ENCODE measurements at places on chromosomes 5 and 9.

- no peak for DNase-seq
Observed at GRCh38 chr9:128521956-128522355, 17.4 kb downstream of the GLE1 start.

DNA sequence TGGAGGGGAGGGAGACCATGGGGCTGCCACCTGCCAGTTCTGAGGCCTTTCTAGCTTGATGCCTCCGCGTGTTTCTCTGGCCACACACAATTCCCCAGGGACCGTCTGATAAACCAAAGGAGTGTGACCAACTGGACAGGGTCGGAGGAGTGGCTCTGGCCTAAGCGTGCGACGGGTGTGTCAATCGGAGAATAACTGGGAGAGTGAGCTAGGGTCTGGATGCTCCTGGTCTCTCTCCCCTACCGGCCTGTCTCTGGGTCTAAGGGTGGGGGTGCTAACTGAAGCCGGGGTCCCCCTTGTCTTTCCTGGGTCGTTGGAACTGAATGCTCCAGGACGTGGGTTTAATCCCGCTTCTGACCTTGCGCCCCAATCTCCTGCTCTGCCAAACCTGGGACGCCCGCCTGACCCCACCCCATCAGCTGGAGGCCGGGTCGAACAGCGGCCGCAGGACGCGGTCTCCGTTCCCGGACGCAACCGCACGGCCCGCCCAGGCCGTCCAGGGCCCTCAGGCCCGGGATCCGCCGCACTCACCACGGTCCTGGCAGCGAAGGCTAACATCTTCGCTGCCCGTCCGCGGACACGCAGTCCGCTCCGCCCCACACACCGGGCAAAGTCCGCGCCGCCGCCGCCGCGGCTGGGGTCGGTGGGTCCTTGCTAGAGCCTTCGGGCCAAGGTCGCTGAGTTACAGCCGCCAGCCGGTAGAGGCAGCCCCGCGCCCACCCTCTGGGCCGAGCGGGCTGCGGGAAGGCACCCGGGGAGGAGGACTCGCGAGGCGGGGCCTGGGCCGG is 447 bp downstream of the CRAT start:
- DNase-seq = peak; percentile 30

- no peak for DNase-seq
Observed at GRCh38 chr5:96121364-96121763, 159.7 kb upstream of the ELL2 start.

DNA sequence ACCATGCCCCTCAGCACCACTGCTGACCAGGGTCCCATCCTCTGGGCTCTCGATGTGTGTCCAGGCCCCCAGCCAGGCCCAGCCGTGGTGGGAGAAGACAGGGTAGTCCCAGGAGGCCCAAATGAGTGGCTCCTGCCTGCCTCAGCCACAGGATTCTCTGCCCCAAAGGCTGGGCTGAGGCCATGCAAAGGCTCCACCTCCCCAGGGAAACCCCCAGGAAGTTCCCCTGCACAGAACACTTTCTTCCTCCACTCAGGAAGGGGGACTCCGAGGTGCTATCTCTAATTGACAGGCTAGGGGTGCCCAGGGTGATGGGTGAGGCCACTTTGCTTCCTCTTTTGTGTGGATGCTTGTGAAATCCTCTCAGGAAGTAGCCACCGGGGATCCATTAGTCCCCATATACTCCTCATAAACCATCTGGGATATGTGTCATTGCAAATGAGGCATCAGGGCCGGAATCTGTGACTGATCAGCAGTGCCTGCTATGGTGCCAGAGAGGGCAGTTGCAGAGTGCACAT is 23.1 kb upstream of the TDRD7 start:
- no peak for DNase-seq

DNA sequence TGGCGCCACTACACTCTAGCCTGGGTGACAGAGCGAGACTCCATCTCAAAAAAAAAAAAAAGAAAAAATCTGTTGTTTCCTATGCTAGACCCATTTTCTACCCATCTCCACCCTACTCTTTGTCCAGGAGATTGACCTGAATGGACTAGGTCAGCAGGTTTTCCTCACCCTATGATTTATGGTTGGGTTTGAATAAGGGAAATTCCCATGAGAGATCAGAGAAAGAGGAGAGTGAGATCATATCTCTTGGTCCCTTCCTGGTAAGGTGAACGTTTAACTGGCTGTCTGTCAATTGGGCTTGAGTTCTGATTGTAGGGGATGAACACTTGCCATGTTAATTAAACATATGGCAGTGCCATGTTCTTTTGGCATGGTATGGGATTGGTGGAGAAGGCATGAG is 387.4 kb downstream of the MAN2A1 start:
- no peak for DNase-seq

DNA sequence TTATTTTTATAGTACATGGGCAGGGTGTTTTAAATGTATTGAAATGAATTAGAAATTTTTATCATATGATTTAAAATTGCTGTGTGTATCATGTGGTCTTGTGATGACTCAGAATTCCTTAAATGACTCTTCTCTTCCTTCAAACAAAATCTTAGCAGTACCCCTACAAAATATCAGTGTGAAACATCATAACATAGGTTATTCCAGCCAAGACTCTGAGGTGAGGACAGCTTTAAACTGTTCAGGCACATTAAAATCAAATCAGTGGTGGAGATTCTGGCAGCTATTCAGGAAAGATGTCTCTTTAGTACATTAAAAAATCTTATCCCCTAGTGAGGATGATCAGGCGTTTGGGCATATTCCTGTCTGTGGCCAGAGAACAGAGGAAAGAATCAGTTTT is 174.0 kb downstream of the MAN2A1 start:
- DNase-seq = no peak

DNA sequence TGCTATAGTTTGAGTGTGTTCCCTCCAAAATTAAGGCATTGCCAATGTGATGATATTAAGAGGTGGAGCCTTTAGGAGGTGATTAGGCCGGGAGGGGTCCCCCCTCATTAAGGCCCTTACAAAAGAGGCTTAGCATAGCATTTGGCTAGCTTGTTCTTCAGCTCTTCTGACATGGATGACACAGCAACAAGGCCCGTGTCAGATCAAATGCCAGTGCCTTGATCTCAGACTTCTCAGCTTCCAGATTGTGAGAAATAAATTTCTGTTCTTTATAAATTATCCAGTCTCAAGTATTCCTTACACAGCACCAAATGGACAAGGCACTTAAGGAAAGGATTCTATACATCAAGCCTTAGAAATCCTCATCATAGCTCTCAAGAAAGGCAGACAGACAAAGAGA is 31.8 kb downstream of the SLC38A9 start:
- peak; percentile 64 for DNase-seq

DNA sequence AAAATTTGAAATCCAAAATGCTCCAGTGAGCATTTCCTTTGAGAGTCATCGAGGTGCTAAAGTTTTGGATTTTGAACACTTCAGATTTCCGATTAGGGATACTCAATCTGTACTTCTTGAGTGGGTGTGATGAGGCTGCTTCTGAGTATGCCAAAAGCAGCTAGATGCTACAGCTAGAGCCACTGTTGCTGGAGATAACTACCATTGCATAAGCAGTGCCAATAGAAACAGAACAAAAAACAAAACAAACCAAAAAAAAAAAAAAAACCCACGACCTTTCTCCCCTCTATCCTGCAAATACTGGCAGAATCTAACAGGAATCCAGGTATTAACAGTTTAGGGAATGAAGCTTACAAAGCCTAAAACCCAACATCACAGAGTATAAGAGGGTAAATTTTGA is 43.5 kb downstream of the PKD2L2 start:
- DNase-seq = no peak

GRCh38 chr5:128782446-128782845 is 182.8 kb upstream of the SLC27A6 start:
- DNase-seq = peak; percentile 85

Data from globus pallidus (tissue), 1 donor.